ENCODE measurements at places on chromosomes 3 and 15.

- DNase-seq, result no peak
Observed at GRCh38 chr15:59696332-59696731, 7.2 kb upstream of the BNIP2 start.

DNA sequence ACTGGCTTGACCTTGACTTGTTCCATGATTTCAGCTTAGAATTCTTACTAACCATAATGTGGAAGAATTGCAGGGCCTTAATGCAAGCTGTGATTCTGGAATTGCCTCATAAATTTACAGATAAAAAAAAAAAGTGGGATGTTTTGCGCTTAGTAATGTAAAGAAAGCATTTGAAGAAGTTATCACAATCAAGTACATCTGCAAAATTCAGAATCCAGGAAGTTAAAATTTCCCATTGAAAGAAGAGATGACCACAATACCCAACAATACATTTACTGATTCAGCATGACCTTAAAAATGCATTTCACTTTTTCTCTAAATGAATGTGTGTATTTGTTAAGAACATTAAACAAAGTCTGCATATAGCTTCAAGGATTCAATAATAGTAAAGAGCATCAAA is 65.1 kb upstream of the CCNL1 start:
- DNase-seq, result no peak

DNA sequence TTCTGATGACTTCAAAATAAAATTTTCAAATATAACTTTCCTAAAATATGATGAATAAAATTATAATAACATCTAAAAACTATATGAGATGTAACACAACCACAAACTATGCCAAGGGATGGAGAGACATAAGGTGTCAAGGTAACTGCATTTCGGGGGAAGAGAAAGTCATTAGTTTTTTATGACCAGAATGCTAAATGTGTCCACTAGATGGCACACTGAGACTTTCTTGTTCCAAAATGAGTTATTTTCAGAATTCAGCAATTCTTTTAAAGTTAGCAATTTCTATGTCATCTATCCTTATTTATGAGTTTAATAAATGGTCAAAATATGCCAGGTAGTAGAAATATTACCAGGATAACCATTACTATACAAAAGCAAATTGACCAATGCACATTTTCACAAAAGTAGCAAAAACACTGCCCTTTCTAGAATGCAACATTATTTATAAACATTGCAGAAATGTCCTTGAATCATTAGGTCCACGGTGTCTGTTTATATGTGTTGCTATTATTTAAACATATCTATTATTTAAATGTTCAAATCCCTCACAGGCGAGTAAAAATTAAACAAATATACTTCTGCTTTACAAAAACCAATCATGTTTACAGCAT is 374.2 kb downstream of the PLCL2 start:
- DNase-seq, result no peak

GRCh38 chr3:171262431-171262830 is 197.8 kb downstream of the TNIK start:
- DNase-seq, result no peak

DNA sequence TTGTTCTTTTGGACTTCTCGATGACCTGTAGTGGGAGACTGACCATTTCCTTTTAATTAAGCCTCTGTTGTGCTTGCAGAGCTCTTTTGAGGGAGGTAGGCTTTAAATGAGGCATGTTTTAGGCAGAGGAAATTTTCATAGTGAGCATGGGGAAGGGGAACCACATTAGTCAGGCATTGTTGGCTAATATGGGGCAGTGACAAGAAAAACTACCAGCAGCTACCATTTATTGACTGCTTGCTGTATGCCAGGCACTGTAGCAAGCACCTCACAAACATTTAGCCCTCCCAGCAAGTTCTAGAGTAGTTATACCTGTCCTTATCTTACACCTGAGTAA is 10.9 kb downstream of the ATG7 start:
- DNase-seq, result no peak

- peak; percentile 27 for DNase-seq
Observed at GRCh38 chr3:194397757-194398312, 1.2 kb downstream of the GP5 start.

DNA sequence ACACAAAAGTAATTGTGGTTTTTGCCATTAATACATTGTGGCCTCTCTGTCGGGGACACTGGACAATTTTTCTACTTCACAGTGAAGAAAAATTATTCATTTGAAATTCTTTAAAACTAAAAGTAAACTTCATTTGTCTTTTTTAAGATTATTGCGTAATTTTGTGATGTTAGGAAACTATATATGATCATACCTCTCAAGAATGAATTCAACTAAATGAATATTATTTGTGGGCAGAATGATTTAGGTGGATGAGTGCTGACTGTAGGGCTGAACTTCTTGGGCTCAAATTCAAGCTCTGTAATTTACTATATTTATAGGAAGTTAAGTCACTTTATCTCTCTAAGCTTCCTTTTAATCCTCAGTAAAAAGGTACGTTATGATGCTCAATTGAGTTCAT is 441.2 kb downstream of the ROBO1 start:
- no peak for DNase-seq

All from activated naive CD4-positive, alpha-beta T cell (primary cell).